CD4-positive, alpha-beta memory T cell (primary cell): ENCODE measurements at places on chromosomes 5 and 9.

- no peaks in the 10 kb centered on the region for H3K4me1 ChIP-seq
- no peaks in the 10 kb centered on the region for H3K27me3 ChIP-seq
- no peak overlapping the region for H3K4me3 ChIP-seq
Observed at GRCh38 chr9:109467936-109468335, 30.2 kb downstream of the PTPN3 start.

DNA sequence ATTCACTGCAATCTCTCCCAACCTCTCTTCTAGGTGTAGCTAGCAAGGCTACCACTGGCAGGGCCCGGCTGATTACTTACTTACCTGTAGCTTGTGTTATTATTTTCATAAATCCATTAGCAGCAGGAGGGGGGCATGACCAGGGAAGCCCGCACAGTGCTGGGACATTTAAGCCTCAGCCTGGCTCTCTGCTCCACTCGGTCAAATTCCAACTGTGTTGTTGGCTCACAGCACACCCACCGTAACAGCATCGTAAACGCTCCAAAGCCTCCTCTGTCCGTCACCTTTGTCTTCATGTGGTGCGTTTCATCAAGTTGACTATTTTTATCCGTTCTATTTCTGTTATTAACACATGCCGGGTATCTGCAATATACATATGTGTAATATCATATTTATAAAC is 264.7 kb downstream of the NSG2 start:
- H3K27me3 ChIP-seq, result no peaks in the 10 kb centered on the region
- no peak overlapping the region for H3K27ac ChIP-seq
- H3K36me3 ChIP-seq, result no peaks in the 10 kb centered on the region
- no peak overlapping the region for H3K4me3 ChIP-seq
- H3K4me1 ChIP-seq, result no peaks in the 10 kb centered on the region
- DNase-seq, result no peak

- H3K4me3 ChIP-seq, result no peak overlapping the region
- H3K4me1 ChIP-seq, result peaks cover 22% of the 10 kb centered on the region
- DNase-seq, result no peak
- H3K36me3 ChIP-seq, result no peaks in the 10 kb centered on the region
Observed at GRCh38 chr9:19186232-19186631, 44.3 kb upstream of the DENND4C start.

- DNase-seq, result no peak
- no peaks in the 10 kb centered on the region for H3K27me3 ChIP-seq
- no peaks in the 10 kb centered on the region for H3K36me3 ChIP-seq
- peaks cover 9% of the 10 kb centered on the region for H3K4me1 ChIP-seq
- no peak overlapping the region for H3K27ac ChIP-seq
Observed at GRCh38 chr9:112384690-112385089, 4.8 kb downstream of the HSDL2 start.

DNA sequence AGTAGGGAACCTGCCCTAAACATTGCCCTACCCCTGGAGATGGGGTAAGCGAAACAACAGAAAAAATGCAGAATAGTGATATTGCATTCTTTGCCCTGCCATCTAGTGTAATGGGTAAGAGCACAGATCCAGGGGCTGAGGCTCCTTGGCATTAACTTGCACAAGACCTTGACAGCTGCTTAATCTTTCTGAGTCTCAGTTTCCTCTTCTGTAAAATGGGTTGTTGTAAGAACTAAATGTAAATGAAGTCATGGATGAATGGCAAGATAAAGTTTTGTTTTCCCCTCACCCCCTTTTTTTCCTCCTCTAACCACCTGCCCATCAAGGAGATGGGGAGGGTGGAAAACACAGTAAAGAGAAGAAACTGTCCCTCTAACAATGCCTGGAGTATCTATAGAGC is 47.7 kb upstream of the ZNF366 start:
- H3K27ac ChIP-seq, result no peak overlapping the region
- H3K4me1 ChIP-seq, result peaks cover 4% of the 10 kb centered on the region
- peaks cover 12% of the 10 kb centered on the region for H3K27me3 ChIP-seq
- H3K36me3 ChIP-seq, result no peaks in the 10 kb centered on the region
- DNase-seq, result no peak

- no peak overlapping the region for H3K4me3 ChIP-seq
- no peaks in the 10 kb centered on the region for H3K36me3 ChIP-seq
- no peaks in the 10 kb centered on the region for H3K27me3 ChIP-seq
Observed at GRCh38 chr5:16865151-16865550, 70.9 kb downstream of the MYO10 start.
